Karpas-422 (cell line): ENCODE measurements at places on chromosomes 12 and 14. TPM values are rescaled to one million over a fixed set of nuclear protein-coding genes. Genes with fewer than 3 reads are reported as not detected.

The WNT1 gene
- not detected in 2 replicates for total RNA-seq

The DNAI7 gene
- not detected in 2 replicates for total RNA-seq

DNA sequence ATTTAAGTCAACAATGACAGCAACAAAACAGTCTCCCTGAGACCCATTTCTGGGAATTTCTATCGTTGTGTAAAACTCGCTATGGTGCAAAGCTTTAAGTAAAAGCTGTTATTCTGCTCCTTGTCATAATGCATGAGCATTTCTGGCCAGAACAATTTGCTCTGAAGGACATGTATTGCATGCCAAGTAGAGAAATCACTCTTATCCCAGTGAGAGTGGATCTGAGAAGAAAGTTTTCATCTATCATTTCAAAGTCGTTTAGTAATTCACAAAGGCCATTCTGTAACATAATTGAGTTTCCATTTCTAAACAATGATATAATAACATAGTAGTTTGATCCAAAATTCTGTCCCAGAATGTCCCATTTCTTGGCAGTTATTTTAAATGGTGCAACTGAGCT lies 86.6 kb downstream of the TBC1D30 start:
- no peak overlapping the region for H3K4me3 ChIP-seq
- H3K27ac ChIP-seq: no peak overlapping the region
- H3K27me3 ChIP-seq: no peaks in the 10 kb centered on the region
- DNase-seq: no peak
- no peaks in the 10 kb centered on the region for H3K4me1 ChIP-seq

The C14orf180 gene
- not detected in 2 replicates for total RNA-seq

- H3K27ac ChIP-seq: no peak overlapping the region
- no peaks in the 10 kb centered on the region for H3K36me3 ChIP-seq
- no peak overlapping the region for H3K4me3 ChIP-seq
- no peak for DNase-seq
- H3K27me3 ChIP-seq: no peaks in the 10 kb centered on the region
Measured at GRCh38 chr12:108720757-108721514, 10.4 kb downstream of the CORO1C start.

DNA sequence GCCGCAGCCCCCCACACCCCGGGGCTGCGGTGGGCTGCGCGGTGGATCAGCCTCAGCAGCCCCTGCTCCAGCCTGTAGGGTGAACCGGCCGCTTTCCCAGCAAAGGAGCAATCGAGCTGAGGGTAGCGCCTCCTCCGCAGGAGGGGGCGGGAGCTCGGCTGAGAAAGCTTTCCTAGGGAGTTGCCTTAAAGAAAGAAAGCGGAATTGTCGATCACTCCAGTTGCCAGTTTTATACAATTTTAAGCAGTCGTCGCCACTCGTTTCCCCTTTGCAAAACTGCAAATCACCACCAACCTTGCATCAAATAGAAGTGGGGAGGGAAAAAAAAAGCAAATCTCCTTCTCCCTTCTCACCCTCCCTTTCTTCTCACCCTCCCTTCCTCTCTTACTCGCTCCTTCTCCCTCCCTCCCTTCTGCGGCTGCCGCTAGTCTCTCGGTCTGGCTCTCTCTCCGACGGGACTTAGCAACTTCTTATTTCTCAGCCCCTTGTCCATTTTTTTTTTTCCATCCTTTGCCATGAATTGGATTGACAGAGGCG lies at the start of gene PDE3A:
Gene PDE3A (plus strand): TSS at position 424 of the 537 bp plus-strand sequence. CDS start 748 bp downstream, outside the sequence.
- no peak within 1 kb of the TSS for H3K27ac ChIP-seq
- no peaks in the 10 kb centered on the region for H3K4me1 ChIP-seq
- no peak within 1 kb of the TSS for H3K4me3 ChIP-seq

DNA sequence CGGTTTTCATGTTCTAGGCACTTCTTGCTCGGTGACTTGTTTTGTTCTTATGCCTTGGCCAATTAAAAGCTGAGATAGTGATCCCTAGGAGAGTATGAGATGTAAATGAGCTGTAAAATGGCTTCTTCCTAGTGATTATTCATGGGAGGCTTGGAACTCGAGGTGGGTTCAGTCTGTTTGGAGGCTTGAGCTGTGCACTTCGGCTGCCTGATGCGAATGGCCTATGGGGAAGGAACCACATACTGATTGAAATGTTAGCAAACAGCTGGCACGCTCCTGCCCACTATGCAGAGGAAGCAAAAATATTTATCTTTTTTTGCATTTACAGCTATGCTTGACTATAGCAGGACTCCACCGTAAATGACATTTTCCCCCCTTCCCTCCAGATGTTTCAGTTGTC lies 75.5 kb downstream of the PLXNC1 start:
- DNase-seq: no peak
- H3K27ac ChIP-seq: no peak overlapping the region
- H3K36me3 ChIP-seq: no peaks in the 10 kb centered on the region
- H3K4me1 ChIP-seq: peaks cover 10% of the 10 kb centered on the region
- H3K27me3 ChIP-seq: no peaks in the 10 kb centered on the region

DNA sequence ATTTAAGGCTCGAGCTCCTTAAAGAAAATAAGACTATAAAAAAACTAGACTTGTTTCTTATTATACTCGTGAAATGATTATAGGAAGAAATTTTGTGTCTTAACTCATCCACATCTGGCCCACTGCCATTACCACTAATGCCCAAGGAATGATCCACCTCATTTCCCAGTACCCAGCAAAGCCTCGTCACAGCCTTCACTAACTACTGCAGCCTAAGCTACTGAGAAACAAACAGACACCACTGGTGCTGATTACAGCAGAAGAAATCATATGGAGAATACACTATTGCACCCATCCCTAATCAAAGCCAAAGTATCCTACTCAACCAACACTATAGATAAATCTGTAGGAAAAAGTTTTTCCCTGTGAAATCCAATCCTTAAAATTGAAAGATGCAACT lies 205.3 kb upstream of the NAV3 start:
- H3K27me3 ChIP-seq: no peaks in the 10 kb centered on the region
- H3K36me3 ChIP-seq: no peaks in the 10 kb centered on the region

DNA sequence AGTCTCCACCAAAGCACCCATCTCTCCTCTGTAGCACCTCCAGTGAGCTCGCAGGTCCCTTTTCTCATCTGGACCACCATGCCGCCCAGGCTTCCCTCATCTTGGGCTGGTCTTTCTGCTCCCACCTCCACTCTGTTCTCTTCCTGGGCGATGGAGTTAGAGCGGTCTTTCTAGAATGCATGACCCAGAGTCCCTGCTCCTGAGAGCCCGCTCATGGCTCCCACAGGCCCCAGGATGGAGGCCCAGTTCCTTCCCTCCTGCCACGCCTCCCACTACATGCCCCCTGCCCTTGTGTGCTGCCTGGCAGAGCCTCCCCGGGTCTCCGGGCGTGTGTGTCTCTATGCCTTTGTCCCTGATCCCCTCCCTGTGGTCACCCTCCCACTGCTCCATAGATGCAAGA lies 100.7 kb upstream of the RTL1 start:
- no peaks in the 10 kb centered on the region for H3K4me1 ChIP-seq
- no peaks in the 10 kb centered on the region for H3K36me3 ChIP-seq
- no peak overlapping the region for H3K4me3 ChIP-seq

DNA sequence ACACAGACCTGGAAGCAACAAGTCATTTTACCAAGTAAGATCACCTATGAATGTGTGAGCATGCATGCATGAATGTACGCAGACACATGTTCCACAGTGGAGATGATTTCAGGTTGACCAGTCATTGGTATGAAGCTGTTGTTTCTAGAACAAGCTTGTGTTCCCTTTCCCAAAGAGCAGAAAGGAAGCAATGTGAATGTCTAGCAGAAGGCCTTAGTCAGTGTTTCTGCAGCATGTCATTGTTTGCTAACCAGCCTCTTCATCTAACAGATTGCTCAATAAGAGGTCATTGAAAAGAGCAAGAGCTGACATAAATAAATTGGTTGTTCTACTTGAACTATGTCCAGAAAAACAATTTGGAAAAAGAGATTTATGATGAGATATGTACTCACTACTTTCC lies 191.4 kb downstream of the PLCZ1 start:
- DNase-seq: no peak
- H3K4me1 ChIP-seq: no peaks in the 10 kb centered on the region
- no peak overlapping the region for H3K4me3 ChIP-seq
- no peak overlapping the region for H3K27ac ChIP-seq
- no peaks in the 10 kb centered on the region for H3K27me3 ChIP-seq

GRCh38 chr14:82447586-82447985 lies 913.9 kb upstream of the SEL1L start:
- H3K36me3 ChIP-seq: no peaks in the 10 kb centered on the region
- no peaks in the 10 kb centered on the region for H3K4me1 ChIP-seq
- DNase-seq: no peak
- H3K27me3 ChIP-seq: no peaks in the 10 kb centered on the region
- H3K4me3 ChIP-seq: no peak overlapping the region

The TMEM119 gene
- not detected in 2 replicates for total RNA-seq

- no peak overlapping the region for H3K4me3 ChIP-seq
- no peaks in the 10 kb centered on the region for H3K4me1 ChIP-seq
- DNase-seq: no peak
Measured at GRCh38 chr12:72148709-72149108, 123.5 kb upstream of the TRHDE start.

- no peak for DNase-seq
- peak overlapping the region; percentile 92 for H3K4me3 ChIP-seq
- H3K27me3 ChIP-seq: no peaks in the 10 kb centered on the region
- peaks cover 32% of the 10 kb centered on the region for H3K4me1 ChIP-seq
- H3K27ac ChIP-seq: peak overlapping the region; percentile 55
Measured at GRCh38 chr14:23300687-23301223, 1.9 kb downstream of the PPP1R3E start.

DNA sequence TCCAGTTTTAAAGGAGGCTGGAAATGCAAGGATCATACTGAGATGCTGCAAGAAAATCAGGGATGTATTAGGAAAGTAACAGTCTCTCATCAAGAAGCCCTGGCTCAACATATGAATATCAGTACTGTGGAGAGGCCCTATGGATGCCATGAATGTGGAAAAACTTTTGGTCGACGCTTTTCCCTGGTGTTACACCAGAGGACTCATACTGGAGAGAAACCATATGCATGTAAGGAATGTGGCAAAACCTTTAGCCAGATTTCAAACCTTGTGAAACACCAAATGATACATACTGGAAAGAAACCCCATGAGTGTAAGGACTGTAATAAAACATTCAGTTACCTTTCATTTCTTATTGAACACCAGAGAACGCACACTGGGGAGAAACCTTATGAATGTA lies 24.5 kb downstream of the ZNF891 start:
- H3K27ac ChIP-seq: no peak overlapping the region
- H3K4me1 ChIP-seq: no peaks in the 10 kb centered on the region
- no peak overlapping the region for H3K4me3 ChIP-seq
- peaks cover 69% of the 10 kb centered on the region for H3K36me3 ChIP-seq
- no peaks in the 10 kb centered on the region for H3K27me3 ChIP-seq

- H3K4me1 ChIP-seq: peaks cover 31% of the 10 kb centered on the region
- H3K27me3 ChIP-seq: no peaks in the 10 kb centered on the region
- DNase-seq: peak; percentile 72
- peak overlapping the region; percentile 75 for H3K4me3 ChIP-seq
- H3K36me3 ChIP-seq: peaks cover 6% of the 10 kb centered on the region; the same call in 1 of the 2 replicates
Measured at GRCh38 chr14:50667684-50667995, 466 bp downstream of the SAV1 start.

The KLRC3 gene
- total RNA-seq: not detected in 2 replicates

The PZP gene
- total RNA-seq: not detected in 2 replicates

The SERPINA6 gene
- not detected in 2 replicates for total RNA-seq

DNA sequence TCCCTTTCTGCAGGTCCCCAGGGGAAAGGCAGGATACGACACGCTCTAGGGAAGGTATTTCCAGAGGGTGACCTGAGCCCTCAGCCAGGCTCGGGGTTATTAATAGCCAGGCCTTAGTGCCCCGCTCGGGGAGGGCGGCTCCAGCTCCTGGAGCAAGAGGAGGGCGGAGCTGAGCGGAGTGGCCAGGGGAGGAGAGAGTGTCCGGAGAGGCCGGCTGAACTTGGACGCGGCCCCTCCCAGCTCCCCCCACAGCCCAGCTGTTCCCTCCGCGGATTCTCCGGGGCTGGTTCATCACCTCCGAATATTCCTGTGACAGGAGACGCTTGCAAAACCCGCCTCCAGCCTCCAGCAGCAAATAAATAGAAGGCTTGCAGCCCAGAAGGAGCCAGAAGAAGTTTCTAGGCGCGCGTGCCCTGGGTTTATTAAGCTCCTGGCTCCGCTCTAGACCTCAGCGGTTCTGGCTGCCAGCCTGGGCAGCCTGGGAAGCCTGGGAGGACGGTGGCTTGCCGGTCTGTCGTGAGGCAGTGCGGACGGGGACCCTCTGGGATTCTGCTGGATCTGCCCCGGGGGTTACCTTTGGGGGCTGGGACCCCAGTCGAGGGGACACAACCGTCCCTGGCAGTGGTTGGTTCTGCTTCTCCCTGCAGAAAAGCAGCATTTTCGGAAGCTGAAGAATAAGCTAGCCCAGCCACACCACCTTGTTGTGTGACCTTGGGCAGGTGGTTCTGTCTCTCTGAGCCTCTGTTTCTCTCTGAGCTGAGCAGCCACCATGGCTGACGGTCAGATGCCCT lies at the start of gene HSPB8:
Gene HSPB8 (plus strand): TSS at position 388 of the 791 bp plus-strand sequence. CDS start 382 bp downstream, at position 770.
- no peaks in the 10 kb centered on the region for H3K4me1 ChIP-seq
- DNase-seq: no peak
- no peaks in the 10 kb centered on the region for H3K36me3 ChIP-seq

The PTPRR gene
- total RNA-seq: not detected in 2 replicates

DNA sequence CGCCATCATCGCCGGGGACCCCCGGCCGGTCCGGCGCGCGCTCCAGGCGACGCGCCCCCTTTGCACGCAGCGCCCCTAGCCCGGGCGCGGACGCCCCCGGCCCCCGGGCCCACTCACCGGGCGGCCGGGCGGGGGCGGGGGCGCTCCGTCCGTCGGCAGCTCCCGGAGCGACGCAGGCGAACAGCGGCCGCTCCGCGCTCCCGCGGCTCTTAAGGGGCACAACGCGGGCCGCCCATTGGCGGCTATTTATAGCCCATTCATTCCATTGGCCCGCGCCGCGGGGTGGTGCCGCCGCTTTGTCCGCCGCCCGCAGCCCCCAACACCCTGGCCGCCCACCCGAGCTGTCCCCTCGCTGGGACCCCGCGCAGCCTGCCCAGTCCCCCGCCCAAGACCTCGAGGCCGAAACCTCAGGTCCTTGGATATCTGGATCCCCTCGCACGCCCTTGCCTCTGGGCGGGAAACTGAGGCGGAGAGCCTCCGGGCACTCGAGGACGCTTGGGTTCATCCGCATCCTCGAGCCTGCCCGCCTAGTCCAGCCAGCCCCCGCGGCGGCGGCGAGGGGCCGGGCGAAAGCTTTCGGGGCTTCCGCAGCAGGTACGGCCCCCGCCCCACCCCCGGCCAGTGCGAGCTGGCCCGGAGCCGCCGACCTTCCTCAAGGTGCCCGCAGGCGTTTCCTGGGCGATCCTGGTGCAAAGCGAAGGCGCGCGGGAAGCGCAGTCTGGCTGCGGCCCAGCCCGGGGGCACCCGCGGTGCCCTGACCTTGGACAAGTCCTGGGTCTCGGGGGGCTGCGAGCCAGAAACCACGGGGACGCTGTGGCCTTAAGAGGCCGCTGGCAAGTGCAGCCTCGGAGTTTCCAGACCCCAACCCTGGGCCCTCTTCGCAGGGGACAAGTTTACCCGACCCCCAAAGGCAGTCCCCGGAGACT lies at the start of gene CKB:
Gene CKB (minus strand): TSS at position 182 of the 926 bp plus-strand sequence. CDS start 337 bp downstream, outside the sequence.
- peaks cover 54% of the 10 kb centered on the region for H3K4me1 ChIP-seq
- no peak within 1 kb of the TSS; the same call in 1 of the 2 replicates for H3K4me3 ChIP-seq

DNA sequence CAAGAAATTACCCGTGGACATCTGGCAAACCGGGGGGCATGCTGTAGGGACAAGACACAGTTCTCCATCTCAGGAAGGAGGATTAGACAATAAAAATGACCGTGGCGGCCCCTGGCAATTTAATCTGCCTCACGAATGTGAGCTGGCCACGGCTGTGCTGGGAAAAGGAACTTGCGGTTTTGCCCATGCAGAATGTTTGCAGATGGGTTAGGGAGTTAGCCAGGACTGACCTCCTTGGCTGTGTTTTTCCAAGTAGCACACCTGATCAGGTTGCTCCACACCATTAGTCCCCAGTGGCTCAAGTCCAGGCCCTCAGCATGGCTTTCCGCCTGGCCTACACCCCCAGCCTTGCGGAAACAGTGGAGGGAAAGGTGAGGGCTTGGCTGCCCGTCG lies 20.8 kb downstream of the TPCN1 start:
- peaks cover 9% of the 10 kb centered on the region for H3K4me1 ChIP-seq
- no peaks in the 10 kb centered on the region for H3K27me3 ChIP-seq
- no peak for DNase-seq
- H3K27ac ChIP-seq: no peak overlapping the region
- no peak overlapping the region for H3K4me3 ChIP-seq
